ENCODE measurements at places on chromosomes 7 and 10. TPM values are rescaled to one million over a fixed set of nuclear protein-coding genes. Genes with fewer than 3 reads are reported as not detected.
A peak's percentile ranks its signal among the peaks of the same experiment; 100 is the strongest.

DNA sequence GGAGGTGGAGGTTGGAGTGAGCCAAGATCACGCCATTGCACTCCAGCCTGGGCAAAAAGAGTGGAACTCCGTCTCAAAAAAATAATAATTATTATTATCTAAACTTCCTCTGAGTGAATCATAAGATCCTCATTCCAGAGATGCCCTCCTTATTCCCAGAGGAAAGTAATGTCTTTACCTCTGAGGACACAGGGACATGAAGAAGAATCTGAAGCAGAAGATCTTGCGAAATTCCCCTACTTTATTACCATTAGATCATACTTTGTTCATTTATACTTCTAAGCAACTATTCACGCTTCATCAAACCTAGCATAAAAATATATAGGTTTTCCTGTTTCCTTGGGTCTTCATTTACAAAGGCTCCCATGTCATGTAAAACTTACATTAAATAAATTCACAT is 143.1 kb downstream of the ETV1 start:
- no peak for DNase-seq

Gene GRID2IP
- 0.11 TPM for polyA plus RNA-seq

DNA sequence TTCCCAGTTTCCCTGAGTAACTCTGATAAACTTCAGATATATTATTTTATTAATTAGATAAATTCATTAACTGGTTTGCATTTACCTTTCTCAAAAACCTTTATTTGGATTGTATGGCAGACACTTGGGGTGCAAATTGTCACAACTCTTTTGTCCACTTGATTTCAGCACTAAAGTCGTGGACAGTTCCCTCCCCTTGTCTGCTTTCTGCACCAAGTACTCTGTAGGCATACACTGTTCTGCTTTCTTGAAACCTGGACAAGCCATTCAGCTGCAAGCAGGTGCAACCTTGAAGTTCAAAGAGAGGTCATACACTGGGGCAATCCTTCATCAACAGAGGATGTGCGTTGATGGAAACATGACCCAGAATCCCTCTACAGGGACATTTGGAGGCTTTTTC is 162.9 kb downstream of the ARL5B start:
- DNase-seq: peak; percentile 49

GRCh38 chr7:137597856-137598255 is 248.9 kb downstream of the DGKI start:
- no peak for DNase-seq

- peak; percentile 32 for DNase-seq
Observed at GRCh38 chr7:70114806-70115205, 516.5 kb downstream of the AUTS2 start.

GRCh38 chr10:26738301-26738911 is 40.9 kb downstream of the PDSS1 start:
- no peak for DNase-seq

DNA sequence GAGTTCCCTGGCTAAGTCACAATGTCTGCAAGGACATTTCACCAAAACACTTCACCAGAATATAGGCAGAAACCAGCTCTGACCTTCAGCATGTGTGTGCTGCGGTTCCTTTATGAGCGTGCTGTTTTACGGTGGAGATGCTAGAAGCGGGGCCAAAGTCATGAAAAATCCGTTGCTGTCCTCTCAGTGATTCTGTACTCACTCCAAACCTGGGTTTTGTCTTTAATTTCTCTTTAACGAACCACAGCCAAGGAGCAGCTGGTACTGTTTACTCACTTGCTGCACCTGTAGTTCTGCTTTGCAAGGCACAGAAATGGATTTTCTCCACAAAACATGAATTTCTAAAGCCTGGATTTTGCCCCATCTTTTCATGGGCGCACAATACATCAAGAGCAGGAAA is 639.9 kb downstream of the PHTF2 start:
- DNase-seq: no peak

GRCh38 chr7:71320916-71321315 is 189.0 kb downstream of the GALNT17 start:
- no peak for DNase-seq

Gene C10orf53
- polyA plus RNA-seq: not detected

- no peak for DNase-seq
Observed at GRCh38 chr7:114190387-114190786, 224.2 kb upstream of the FOXP2 start.

Gene ACSM6
- polyA plus RNA-seq: 0.34 TPM

Gene GPAM
- 4.0 TPM for polyA plus RNA-seq

Gene SPDYE8
- polyA plus RNA-seq: not detected

Gene CWF19L1
- polyA plus RNA-seq: 18.0 TPM

Gene EVX1
- 0.62 TPM for polyA plus RNA-seq

DNA sequence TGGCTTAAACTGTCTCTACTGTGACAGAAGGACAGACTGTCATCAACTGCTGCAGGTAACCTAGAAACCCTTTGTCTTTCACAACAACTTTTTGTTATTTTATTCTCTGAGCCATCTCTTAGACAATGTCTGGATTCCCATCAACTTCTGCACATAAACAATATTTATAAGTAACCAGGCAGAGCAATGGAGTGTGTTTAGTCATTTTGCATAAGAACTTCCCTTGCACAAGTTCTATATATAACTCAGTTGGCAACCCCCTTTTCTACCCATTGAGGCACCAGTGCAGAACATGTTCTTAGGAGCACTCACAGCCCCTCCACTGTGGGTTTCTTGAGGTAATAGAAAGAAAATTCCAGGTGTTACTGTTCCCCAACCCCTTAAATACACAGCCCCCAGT is 65.0 kb upstream of the IL6 start:
- DNase-seq: no peak

Gene ANKRD2
- polyA plus RNA-seq: 10.0 TPM

GRCh38 chr7:95209788-95210187 is 114.5 kb downstream of the PON1 start:
- no peak for DNase-seq

Gene CNPY1
- polyA plus RNA-seq: not detected

DNA sequence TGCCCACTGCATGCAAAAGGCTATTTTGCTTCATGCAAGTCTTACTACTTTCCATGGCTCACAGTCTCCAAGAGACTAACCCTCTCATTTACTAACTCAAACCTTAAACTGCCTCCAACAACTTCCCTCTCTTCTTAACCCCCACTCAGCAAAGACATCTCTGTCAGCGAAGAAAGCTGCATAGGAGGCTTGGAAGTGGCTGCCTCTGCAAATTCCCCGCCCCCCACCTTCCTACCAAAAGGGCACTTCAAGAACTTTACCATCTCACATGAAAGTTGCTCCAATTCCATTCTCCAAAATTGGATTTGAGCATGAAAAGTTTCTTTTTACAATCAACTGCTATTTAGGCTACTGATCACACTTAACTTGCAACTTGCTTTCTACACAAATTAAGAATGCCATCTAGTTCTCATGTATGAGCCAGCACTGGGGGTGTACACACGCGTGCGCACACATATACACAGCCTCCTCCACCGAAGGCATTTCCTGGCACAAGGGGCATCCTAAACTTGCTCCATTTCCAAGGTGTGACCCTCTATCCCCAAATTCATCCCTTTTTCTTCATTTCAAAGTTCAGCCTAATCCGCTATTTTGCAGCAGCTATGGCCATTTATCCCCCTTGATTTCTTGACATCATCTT is 1.8 kb downstream of the CCDC6 start:
- no peak for DNase-seq

- DNase-seq: no peak
Observed at GRCh38 chr7:90345595-90346335, 751 bp upstream of the GTPBP10 start.

Gene CCT6A
- polyA plus RNA-seq: 124 TPM

DNA sequence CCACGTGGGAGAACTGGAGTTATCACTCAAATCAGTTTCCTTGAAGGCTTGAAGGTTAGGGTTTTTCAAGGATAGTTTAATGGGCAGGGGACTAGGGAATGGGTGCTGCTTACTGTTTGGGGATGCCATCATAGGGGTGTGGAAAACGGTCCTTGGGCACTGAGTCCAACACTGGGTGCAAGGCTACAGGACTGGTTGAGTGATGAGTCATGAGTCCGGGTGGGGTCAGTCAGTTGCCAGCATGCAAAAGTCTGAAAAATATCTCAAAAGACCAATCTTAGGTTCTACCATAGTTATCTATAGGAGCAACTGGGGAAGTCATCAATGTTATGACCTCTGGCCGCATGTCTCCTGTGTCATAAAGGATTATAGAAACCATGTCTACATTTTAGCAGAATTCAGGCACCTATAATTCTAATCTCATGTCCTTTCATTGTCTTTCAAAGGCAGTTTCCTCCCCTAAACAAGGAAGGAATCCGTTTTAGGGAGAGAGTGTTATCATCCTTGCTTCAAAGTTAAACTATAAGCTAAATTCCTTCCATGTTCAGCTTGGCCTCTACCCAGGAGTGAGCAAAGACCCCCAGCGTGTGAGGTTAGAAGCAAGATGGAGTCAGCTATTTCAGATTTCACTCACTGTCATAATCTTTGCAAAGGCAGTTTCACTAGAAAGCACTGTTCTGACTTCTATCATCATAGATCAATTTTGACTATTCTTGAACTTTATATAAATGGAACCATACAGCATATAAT is 94.5 kb downstream of the COL26A1 start:
- no peak for DNase-seq

- DNase-seq: no peak
Observed at GRCh38 chr10:80277567-80278250, 11.7 kb downstream of the MAT1A start.

Gene CYP2C19
- polyA plus RNA-seq: not detected

- DNase-seq: no peak
Observed at GRCh38 chr10:62259456-62259855, 9.2 kb downstream of the RTKN2 start.

Gene GATA3
- polyA plus RNA-seq: 45.9 TPM

GRCh38 chr10:129171812-129172211 is 295.2 kb upstream of the MGMT start:
- DNase-seq: no peak

- DNase-seq: peak; percentile 51
Observed at GRCh38 chr10:86334488-86335085, 32.0 kb downstream of the GRID1 start.

DNA sequence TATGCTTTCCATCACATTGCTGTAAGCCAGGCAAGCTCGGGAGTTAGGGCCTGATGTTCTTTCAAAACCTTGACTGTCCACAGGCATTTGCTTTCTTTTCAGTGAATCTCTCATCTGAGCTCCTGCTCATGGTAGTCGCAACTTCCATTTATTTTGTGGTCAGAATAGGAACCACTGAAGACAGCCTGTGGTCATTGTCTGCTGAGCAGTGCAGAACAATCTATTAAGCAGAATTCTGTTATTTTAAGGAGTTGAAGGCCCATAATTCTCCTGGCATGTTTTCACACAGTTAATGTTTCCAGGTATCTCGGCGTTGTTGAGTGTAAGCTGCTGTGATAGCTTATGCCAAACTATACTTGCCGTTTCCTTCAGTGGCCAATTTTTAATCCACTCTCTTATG is 491.1 kb upstream of the AKR1E2 start:
- DNase-seq: no peak

GRCh38 chr7:33107136-33108066 is 1.8 kb downstream of the RP9 start:
- DNase-seq: peak; percentile 79

DNA sequence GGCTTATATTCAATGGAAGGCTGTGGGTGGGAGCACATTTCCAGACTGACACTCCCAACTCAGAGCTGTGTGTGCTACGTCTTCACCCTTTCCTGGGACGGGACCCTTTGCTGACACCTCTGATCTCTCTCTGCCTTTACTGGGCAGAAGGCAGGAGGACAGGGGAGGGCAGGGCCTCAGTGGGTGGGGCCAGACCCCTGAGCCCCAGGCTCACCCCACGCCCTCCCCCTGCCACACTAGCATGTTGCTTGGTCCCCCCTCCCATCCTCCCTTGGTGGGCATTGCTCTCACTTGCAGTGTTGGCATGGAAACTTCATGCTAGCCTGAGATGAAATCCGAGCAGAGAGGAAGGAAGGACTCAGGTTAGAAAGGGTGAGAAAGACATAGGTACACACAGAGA is 18.4 kb downstream of the TMEM273 start:
- DNase-seq: no peak

Gene HOXA6
- polyA plus RNA-seq: 1.1 TPM

DNA sequence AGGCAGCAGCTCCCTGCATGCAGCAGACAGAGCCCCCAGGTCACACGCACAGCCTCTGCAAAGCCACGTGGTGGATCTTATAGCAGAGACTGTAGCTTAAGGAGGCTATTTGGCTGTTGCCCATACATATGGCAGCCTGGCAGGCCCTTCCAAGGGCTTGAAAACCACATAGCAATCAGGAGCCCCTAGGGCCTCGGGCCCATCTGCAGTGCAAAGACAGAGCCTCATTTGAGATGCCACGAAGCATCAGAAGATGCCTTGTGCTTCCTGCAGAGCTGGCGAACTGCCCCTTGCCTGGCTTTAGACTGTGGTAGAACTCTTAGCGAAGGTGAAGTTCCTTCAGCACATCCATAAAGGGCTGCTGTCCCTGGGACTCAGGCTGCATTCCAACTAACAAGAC is 309.9 kb downstream of the GRID1 start:
- peak; percentile 9 for DNase-seq

- no peak for DNase-seq
Observed at GRCh38 chr7:5479941-5480517, 56.4 kb upstream of the TNRC18 start.

DNA sequence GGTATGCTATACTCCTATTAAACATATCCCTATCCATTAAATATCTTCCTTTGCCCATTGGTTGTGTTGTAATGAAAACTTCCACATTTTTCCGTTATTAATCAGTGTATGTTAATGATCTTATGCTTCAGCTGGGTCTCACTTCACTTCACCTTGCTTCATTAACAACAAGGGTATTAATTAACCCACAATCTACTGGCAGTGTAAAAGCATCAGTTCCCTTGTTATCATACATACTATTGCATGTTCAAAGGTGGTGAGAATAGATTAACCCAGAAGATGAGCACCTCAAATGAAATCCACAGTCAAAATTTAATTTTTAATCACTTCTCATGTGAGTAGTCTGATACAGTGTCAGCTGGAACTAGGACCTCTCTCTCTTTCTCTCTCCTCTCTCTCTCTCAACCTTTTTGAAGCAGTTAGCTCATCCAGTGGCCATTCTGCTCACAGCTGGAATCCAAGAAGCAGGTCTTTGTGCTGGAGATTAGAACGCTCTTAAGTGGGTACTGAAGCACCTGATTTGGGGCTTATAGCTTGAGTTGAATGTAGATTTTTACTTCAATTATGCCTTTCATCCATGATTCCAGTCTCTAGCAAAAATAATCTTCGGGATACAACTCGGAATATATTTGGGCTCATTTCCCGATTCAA is 172.3 kb downstream of the RAPGEF5 start:
- DNase-seq: no peak

DNA sequence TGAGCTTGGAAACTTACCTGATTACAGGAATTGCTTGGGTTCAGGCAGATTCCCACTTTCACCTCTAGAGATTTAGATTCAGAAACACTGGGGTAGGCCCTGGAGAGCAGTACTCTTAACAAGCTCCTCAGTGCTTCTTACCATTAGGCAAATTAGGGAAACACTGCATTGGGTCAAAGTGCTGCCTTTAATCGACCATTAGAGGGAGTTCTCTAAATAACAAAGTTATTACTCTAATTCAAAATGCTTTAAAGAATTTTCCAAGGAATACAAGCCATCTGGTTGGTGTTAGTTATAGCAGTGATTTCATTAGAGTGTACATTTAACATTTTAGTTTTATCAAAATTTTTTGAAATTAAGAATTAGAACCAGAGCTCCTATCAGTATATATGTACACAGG is 324.5 kb downstream of the GFRA1 start:
- DNase-seq: peak; percentile 58

Gene GSAP
- 11.7 TPM for polyA plus RNA-seq
